ENCODE measurements at places on chromosomes 16 and 17.

DNA sequence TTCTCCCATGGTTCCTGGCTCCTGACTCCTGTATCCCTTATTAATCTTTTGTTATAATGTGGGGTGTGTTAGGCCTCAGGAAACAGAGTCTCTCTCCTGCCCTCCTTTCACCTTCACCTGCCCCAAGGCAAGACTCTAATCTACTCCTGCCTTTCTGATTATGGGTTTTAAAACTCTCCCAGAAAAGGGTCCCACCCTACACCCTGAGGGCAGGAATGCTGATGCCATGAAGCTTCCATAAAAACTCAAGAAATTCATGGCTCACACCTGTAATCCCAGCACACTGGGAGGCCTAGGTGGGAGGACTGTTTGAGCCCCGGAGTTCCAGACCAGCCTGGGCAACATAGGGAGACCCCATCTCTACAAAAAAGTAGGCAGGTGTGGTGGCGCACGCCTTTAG, 18.6 kb upstream of the SRCAP start:
- no peak for DNase-seq

GRCh38 chr17:5922476-5922875, 147.7 kb upstream of the WSCD1 start:
- no peak for DNase-seq

- DNase-seq: no peak
These were observed 41.6 kb upstream of the ASIC2 start for GRCh38 chr17:33334703-33335102.

DNA sequence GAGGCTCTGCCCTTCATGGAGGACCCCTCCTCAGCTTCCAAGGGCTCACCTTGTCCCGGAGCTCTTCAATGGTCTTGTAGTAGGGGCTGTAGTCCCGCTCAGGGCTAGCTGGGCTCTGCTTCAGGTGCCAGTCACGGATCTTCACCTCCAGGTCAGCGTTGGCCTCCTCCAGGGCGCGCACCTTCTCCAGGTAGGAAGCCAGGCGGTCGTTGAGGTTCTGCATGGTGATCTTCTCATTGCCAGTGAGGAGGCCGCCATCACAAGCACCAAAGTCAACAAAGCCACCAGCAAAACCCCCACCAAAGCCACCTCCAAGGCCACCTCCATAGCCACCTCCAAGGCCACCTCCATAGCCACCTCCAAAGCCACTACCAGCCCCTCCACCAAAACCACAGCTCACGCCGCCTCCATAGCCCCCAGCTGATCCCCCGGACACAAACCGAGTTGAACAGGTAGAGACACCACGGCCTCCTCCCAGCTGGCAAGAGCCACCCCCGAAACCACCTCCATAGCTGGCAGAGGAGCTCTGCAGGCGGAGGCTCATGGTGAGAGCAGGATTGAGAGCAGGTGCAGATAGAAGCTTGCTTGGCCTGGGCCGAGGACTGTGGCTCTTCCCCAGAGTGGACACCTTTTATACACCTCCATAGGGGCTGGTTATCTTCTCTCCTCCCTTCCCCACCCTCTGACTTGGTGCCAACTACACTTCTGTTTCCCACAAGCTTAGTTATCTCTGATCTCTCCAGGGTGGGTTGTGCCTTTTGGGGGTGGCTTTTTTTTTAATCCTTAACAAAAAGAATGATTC, at the start of gene KRT13:
Gene KRT13, minus strand, starts transcription at position 606 of the 802 bp plus-strand sequence. Its CDS starts 62 bp downstream, at position 544.
- DNase-seq: no peak

GRCh38 chr16:89548344-89549006, 12.0 kb upstream of the RPL13 start:
- no peak for DNase-seq

- no peak for DNase-seq
These were observed 21.1 kb downstream of the CRAMP1 start for GRCh38 chr16:1633310-1633709.

DNA sequence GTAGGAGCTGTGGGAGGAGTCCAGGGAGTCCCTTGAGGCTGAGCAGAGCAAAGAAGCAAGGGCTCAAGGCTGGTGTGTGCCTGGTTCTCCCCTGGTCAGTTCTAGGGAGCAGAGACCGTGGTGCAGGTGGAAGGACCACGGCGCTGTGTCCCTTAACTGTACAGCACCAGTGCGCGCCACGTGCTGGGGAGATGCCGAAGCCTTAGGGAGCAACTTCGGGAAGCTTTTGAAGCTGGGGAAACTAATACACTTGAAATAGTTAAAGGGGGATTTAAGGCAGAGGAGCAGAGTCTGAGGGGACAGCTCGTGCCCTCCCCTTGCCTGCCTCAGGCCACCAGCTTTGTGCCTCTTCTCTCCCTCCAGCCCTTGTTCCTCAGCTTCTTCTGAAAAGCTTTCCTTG, 27.5 kb downstream of the MINK1 start:
- no peak for DNase-seq

DNA sequence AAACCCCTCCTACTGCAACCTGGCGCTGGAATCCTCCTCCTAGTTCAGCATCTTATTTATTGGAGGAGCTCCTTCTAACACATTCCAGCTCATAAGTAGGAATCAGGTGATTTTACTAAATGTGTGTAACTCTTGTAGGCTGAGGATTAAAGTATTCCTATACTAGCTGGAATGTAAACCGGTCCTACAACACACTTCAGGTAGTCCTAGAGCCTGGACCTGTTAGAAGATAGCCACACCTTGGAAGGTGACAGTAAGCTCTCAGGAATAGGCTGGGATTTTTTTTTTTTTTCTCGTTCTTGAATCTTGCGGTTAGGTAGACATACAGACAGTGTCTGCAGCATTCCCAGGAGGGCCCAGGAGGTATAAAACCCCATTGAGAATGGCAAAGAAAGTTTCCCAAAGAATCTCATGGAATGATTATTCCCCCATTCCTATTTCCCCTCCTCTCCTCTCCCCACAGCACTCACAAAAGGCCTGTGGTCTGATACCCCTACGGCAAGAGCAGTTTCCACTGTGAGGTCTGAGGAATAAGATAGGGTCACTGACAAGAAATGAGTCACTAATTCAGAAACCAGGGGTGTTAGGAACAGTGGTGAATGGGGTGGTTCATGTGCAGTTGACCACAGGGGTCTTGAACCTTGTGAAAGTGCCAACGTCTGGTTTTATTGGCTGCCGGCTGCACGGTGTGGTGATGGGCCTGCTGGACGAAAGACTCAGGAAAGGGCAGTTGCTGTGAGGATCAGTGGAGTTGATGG, 267.1 kb downstream of the UTP18 start:
- no peak for DNase-seq

GRCh38 chr17:16434662-16435061, 19.3 kb downstream of the TRPV2 start:
- no peak for DNase-seq

- DNase-seq: no peak
These were observed 8.2 kb upstream of the KRT17 start for GRCh38 chr17:41632482-41633105.

GRCh38 chr16:31273676-31274075, 13.9 kb downstream of the ITGAM start:
- no peak for DNase-seq

DNA sequence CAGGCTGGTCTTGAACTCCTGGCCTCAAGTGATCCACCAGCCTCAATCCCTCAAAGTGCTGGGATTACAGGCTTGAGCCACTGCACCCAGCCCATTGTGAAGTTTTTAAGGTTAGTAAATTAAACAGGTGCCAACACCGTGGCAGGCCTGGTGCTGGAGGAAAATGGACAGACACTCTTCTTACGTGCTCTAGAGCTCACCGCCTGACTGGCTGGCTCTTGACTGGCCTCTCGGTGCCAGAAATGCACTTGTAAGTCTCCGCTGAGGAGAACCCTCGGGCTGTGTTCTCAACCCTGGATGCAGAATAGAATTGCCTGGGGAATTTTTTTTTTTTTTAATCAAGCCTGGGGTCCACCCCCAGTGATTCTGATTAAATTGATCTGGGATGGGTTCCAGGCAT, 10.3 kb upstream of the HAS3 start:
- DNase-seq: no peak

GRCh38 chr16:57601801-57602478, 26.5 kb upstream of the ADGRG1 start:
- peak; percentile 52 for DNase-seq

DNA sequence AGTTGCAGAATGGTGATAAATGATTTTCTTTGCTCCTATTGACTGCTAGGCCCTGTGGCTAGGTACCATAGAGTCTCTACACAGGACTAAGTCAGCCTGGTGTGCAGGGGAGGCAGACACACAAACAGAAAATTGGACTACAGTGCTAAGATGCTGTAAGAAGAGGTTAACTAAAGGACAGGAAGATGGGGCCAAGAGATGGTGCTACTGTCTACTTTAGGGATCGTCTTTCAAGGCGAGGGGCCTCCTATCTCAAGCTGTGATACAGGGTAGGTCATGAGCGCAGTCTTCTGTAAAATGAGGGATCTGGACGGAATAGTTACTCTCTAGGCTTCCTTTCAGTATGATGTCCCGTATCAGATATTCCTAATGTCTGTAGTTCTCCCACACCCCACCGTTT, 817 bp downstream of the NME1 start:
- DNase-seq: no peak

- no peak for DNase-seq
These were observed 145.3 kb upstream of the PLCG2 start for GRCh38 chr16:81633680-81634379.

- no peak for DNase-seq
These were observed 11.4 kb downstream of the ASPHD1 start for GRCh38 chr16:29911676-29912010.

GRCh38 chr17:14805348-14805747, 459.8 kb downstream of the PMP22 start:
- no peak for DNase-seq

- no peak for DNase-seq
These were observed 347.2 kb downstream of the SLC39A11 start for GRCh38 chr17:72745241-72745640.

DNA sequence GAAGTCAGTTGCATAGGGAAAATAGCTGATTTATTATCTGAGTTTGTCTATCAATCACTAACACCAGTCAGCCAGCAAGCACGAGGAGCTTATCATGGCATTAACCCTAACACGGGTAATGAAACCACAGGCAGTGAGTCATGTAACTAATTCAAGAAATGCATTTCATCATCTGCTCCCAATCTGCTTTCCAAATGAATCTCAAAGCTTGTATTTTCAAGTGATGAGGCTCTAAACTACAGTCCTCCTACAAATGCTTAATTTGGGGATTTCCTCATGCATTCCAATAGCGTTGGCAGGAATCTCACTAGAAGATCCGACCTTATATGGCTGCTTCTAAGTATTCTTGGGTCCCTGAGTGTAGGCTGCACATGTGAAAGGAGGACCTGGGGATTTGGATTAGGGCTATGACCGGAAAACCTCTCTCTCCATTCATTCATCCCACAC, 118.4 kb upstream of the HSBP1 start:
- DNase-seq: no peak

DNA sequence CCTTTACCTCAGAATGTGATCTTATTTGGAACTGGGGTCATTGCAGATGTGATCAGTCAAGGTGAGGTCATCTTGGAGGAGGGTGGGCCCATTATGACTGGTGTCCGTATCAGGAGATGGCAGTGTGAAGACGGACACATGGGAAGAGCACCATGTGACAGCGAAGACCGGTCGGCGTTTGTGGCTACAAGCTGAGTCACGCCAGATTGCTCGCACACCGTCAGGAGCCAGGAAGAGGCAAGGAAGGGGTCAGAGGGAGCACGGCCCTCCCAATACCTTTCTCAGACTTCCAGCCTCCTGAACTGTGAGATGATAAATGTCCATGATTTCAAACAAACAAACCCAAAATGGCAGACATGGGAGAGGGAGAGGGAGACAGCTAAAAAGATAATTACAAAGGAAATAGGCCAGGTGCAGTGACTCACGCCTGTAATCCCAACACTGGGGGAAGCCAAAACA, 13.2 kb downstream of the STARD3 start:
- no peak for DNase-seq

- DNase-seq: no peak
These were observed 56.9 kb downstream of the NOS2 start for GRCh38 chr17:27743281-27743885.

DNA sequence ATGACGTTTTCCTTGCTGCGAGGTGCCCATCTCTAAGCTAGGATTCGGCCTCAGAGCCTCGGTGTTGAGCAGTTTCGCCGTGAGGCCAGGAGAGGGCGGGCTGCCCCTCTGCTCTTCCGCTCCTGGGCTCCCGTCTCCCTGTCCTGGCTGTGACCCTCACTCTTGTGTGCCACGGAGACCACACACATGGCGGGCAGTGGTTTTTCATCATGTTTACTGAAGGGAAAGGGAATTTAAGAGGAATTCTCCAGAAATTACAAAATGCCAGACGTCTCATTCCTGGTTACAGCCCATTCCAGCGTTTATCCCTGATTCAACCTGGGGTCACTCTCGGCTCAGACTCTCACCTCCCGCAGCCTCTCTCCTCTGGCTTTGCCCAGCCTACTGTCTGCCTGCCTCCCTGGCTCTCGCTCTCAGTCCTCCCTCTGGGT, 96.8 kb upstream of the ELAC2 start:
- DNase-seq: no peak

GRCh38 chr17:13074026-13074425, 56.2 kb upstream of the ELAC2 start:
- no peak for DNase-seq

DNA sequence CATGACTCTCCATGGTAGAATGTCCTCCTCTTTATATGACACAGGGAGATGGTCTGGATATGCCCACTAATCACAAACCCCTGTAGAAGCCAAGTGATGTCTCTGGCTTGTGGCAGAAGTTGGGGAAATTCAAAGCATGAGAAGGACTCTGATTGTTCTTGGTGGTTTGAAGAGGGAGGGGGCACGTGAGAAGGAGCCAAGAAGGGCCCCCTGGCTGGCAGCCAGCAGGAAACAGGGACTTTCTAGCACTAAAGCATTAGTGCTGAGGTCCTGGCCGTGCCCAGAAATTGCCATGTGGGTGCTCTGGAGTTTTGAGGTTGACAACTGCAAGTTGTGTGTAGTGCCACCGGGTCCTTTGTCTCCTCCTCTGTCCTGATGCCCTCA, 199.9 kb downstream of the LGALS9B start:
- DNase-seq: peak; percentile 29

GRCh38 chr17:62865586-62865985, 57.5 kb upstream of the MARCHF10 start:
- DNase-seq: no peak

GRCh38 chr17:82116246-82116645, 18.2 kb upstream of the FASN start:
- DNase-seq: no peak

GRCh38 chr17:72349491-72349995, 228.7 kb downstream of the SOX9 start:
- DNase-seq: no peak

GRCh38 chr17:9239793-9240658, 218.7 kb downstream of the NTN1 start:
- peak; percentile 66 for DNase-seq

- DNase-seq: no peak
These were observed 5.3 kb upstream of the NPIPB7 start for GRCh38 chr16:28477311-28477920.

GRCh38 chr16:69526831-69527655, 38.7 kb upstream of the NFAT5 start:
- DNase-seq: no peak

GRCh38 chr17:55296171-55296695, 31.5 kb downstream of the HLF start:
- DNase-seq: no peak

GRCh38 chr17:39240631-39241030, 14.9 kb upstream of the STAC2 start:
- no peak for DNase-seq

GRCh38 chr17:48564188-48565021, 13.7 kb downstream of the HOXB4 start:
- DNase-seq: no peak

GRCh38 chr17:74481621-74482020, 15.2 kb downstream of the CD300A start:
- no peak for DNase-seq

- DNase-seq: peak; percentile 41
These were observed 669 bp downstream of the RNF167 start for GRCh38 chr17:4940555-4941318.

Measured in activated CD8-positive, alpha-beta memory T cell treated with anti-CD3 and anti-CD28 coated beads, Interleukin-2, amount 50 U/mL, for 4 hours (primary cell).